ENCODE measurements at places on chromosomes 7 and 10.

DNA sequence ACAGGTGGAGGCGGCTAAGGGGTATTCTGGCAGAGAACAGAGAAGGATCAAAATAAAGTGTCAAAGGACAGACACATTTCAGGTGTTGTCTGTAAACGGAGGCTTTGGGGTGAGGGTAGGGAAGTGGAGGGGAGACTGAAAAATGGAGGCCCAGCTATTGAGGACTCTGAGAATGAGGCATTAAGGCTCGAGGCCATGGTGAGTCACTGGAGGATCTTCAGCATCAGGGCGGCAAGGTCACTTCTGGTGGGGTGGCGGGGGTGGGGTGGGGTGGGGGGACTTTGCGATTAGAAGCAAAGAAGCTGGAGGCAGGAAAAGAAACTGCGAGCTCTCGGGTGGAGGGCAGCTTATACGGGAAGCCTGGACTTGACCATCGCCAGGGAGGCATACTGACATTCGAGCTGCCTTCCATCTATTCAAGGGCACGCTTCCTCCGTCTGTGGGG lies 58.4 kb upstream of the PCGF5 start:
- no peaks in the 10 kb centered on the region for H3K4me1 ChIP-seq
- H3K36me3 ChIP-seq: no peaks in the 10 kb centered on the region
- peaks cover 10% of the 10 kb centered on the region for H3K27me3 ChIP-seq
- no peak for DNase-seq

DNA sequence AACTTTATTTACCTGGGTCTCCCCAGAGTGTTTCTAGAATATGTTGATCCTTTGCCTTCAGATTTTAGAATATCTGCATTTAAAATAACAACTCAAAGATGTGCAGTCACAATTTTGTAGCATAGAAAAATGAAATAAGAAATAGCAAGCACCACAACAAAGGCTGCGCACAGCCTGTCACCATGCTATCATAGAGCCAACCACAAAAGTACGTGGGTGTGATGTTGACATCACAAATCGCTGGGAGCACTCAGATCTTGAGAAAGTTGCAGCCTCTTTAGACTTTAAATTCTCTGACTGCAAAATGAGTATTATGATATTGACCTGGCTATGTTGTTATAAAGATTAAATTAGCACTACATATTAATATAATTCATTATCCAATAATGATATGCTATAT lies 177.9 kb downstream of the TNS3 start:
- peaks cover 2% of the 10 kb centered on the region for H3K36me3 ChIP-seq
- no peak overlapping the region for H3K27ac ChIP-seq
- H3K27me3 ChIP-seq: no peaks in the 10 kb centered on the region
- H3K4me3 ChIP-seq: no peak overlapping the region
- no peak for DNase-seq

DNA sequence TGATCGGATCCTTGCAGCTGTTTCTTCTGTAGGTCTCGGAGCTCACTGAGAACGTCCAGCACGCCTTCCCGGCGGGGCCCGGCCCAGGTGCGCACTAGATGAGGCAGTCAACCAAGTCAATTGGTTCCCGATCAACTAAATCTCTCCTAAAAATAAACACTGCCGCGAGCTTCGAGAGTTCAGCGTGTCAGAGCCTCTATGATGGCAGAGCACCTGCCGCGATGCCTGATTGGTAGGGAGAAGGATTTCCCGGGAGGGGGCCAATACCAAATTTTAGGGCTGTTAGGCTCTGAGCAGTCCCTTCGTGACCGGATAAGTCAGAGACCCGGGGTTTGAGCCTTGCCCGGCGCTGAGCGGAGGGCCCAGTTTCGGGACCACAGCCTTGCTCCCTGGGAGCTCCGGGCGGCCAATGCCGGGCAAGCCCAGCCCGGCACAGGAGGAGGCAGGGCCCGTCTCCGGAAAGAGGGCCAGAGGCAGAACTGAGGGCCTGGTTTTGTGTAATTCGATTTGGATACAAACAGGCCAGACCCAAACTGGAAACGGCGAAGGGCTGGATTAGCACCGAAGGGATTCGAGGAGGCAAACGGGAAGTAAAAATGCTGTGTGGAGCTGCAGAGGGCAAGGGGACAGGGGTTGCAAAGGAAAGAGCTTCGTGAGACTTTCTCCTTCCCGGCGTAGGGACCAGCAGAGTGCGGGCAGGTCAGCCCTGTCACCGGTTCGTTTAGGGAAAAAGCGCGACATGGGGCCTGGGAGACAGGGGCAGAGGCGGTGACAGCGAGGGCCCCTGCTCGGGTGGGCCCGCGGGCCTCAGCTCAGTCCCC lies 569 bp downstream of the SLC26A5 start:
- peaks cover 8% of the 10 kb centered on the region for H3K4me1 ChIP-seq
- no peaks in the 10 kb centered on the region for H3K36me3 ChIP-seq
- no peak for DNase-seq
- no peaks in the 10 kb centered on the region for H3K27me3 ChIP-seq
- H3K4me3 ChIP-seq: peak overlapping the region; percentile 56

DNA sequence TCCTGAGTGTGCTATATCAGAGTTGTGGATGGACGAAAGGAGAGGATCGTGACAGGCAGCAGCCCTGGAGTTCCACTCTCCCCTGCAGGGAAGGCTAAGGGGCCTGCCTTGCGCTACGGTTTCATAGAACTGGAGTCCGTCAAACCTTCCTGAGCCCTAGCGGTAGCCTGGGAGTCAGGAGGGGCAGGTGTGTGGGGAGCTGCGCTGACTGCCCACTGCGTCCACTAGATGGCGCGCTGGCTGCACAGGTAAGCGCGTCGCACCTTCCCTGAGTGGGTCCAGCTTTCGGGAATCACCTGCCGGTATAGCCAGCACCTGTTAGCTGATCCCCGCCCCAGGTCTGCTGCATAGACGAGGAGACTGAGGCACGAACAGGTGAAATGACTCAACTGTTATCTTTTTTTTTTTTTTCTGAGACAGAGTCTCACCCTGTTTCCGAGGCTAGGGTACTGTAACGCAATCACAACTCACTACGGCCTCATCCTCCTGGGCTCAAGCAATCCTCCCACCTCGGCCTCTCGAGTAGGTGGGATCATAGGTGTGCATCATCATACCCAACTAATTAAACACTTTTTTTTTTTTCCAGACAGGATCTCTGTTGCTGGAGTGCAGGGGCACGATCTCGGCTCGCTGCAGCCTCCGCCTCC lies 20.2 kb upstream of the BAIAP2L1 start:
- no peak overlapping the region for H3K27ac ChIP-seq
- H3K4me3 ChIP-seq: no peak overlapping the region
- no peaks in the 10 kb centered on the region for H3K27me3 ChIP-seq
- peak; percentile 85 for DNase-seq

DNA sequence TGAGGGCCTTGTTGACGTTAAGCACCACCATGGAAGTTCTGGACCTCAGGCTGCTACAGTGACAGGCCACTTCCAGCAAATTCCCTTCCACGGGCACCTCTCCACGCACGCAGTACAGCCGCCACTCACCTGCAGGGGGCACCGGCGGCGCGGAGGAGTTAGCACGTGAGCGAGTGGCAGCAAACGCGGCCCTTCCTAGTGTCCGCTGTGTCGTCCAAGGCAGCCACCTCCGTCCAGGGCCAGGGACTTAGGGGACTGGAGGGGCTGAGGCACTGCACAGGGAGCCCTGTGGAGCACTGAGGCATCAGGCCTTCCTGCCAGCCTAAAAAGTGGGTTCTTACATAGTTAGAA lies 164.4 kb downstream of the SVIL start:
- H3K4me1 ChIP-seq: peaks cover 25% of the 10 kb centered on the region
- no peaks in the 10 kb centered on the region for H3K27me3 ChIP-seq
- peak overlapping the region; percentile 68 for H3K27ac ChIP-seq
- no peak overlapping the region for H3K4me3 ChIP-seq
- peaks cover under 1% of the 10 kb centered on the region for H3K36me3 ChIP-seq
- DNase-seq: no peak

DNA sequence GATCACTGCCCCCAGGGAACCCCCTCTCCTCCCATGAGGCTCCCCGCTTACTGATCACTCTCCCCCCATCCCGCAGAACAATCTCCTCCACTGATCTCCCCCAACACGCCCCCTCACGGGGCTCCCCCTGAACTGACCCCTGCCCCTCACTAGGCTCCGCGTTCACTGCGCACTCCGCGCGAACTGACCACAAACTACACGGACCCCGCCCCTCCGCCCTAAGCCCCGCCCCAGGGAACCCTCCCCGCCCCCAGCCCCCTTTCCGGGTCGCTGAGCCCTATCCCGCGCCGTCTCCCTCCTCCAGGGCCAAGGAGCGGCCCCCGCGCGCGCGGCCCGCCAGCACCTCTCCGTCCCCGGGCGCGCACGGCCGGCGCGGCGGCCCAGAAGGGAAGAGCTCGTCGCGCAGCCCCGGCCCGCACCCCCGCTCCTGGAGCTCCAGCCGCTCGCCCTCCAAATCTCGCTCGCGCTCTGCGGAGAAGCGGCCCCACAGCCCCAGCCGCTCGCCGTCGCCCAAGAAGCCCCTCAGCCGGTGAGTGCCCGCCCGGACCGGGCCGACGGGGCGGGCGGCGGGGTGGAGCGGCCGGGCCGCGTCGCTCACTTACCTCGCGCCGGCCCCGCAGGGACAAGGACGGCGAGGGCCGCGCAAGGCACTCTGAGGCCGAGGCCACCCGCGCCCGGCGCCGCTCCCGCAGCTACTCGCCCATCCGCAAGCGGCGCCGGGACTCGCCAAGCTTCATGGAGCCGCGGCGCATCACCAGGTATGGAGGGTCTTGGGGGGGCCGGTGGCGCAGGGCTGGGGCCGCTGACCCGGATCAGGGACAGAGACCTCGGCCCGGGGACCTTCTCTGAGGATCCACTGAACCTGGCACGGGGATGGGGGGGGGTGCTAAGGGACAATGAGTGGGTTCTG lies 19.9 kb upstream of the HSPB1 start:
- H3K27ac ChIP-seq: no peak overlapping the region
- no peak for DNase-seq
- H3K36me3 ChIP-seq: no peaks in the 10 kb centered on the region
- H3K27me3 ChIP-seq: peaks cover 2% of the 10 kb centered on the region

GRCh38 chr10:12945690-12946359 lies 55.7 kb downstream of the CCDC3 start:
- no peaks in the 10 kb centered on the region for H3K36me3 ChIP-seq
- no peak overlapping the region for H3K27ac ChIP-seq
- H3K4me3 ChIP-seq: no peak overlapping the region
- DNase-seq: no peak
- H3K27me3 ChIP-seq: no peaks in the 10 kb centered on the region
- peaks cover 9% of the 10 kb centered on the region for H3K4me1 ChIP-seq

All from Caco-2 (cell line).